ENCODE measurements at places on chromosomes 2 and 18.

GRCh38 chr18:70295192-70296188 is 6.6 kb downstream of the SOCS6 start:
- no peak for DNase-seq

GRCh38 chr18:9419956-9420631 is 55.2 kb upstream of the RALBP1 start:
- no peak for DNase-seq

DNA sequence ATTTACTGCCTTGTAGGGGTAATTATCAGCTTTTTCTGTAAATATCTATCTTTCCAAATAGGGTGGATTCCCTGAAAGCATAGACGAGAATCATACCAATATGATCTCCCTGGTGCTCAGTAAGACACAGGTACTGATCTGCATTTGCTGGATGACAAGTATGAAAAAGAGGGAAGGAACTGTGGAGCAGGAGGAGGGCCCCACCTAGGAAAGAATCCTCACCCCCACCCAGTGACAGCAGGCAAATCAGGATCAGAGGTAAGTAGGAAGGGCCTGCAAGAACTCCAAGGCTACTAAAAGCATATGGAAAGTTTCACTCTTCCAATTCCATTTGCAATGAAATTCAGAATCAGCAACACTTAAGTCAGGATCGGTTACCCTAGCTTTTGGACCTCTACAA is 42.3 kb downstream of the METTL8 start:
- DNase-seq = no peak

DNA sequence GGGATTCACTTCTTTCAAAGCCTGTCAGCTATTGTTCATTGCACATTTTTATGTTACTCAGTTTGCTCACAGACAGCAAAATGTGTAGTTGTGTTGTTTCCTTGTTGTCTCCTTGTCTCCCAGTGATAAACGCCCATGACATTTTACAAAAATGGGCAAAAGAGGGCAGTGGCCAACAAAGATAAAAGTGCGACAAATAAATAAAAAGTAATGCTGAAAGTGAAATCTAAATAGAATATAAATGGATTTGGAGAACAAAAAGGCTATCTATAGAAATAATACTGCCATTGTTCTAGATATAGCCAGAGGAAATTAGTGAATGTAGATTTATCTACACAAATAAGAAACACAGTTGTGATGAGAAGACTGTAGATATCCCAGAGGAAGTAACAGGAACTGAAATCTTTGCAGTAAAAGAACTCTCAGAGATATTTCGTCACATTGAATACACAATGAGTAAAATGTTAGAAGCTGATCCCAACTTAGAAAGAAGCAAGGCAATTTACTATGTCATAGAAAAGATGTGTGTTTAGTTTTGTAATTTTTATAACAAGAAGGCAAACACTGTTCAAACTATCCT is 1186.2 kb upstream of the FAM98A start:
- no peak for DNase-seq

- DNase-seq = no peak
Measured at GRCh38 chr2:207473931-207474235, 55.9 kb upstream of the CREB1 start.

- DNase-seq = no peak
Measured at GRCh38 chr2:59339121-59339836, 1098.2 kb upstream of the FANCL start.

DNA sequence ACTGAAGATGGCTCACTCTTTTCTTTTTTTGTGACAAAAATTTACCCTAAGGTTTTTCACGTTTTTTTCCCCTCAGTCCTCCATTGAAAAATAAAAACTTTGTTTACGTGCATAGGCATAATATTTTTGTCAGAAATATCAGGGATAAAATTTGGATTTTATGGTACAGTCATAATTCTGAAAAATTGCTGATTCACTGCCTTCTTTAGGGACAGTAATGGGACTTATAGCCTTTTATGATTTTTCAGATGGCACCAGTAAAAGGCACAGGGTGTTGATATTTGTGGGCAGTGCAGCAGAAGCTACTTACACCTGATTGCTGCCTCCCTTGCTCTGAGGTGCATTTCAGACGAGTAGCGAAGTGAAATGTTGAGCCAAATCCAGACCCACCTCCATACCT is 139.4 kb upstream of the CDCA7 start:
- DNase-seq = no peak

DNA sequence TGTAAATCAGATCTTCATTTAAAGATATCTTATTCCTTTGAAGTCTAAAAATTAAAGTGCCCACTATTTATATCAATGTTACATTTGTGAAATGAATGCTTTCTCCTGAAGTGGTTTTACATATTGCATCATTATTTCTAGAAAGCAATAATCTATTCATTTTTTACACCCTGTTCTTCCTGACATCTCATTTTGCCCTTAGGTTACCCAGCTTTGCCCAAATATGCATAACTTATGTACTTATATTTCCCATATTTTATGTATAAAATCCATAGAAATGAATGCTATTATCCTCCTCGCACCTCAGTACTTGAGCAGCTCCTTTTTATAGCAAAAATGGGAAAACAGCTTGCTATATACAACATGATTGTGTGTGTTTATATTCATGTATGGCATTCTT is 396.5 kb upstream of the DSEL start:
- no peak for DNase-seq

DNA sequence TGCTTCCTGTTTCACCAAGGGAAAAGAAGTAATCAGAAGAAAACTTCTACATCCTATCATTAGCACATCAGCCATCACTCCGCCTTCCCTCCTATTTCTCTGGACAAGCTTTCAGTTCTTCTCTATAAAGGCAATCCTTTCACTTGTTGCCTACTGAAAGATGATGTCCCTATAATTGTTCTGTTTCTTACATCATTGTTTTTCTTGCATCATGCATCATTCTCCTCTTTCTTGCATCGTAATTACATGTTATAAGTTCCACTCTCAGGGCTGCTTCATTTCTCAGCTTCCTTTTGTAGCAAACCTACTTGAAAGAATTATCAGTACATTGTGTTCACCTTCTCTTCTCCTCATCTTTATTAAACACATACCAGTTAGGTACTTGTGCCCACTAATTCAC is 7.2 kb downstream of the SLC30A6 start:
- no peak for DNase-seq

- no peak for DNase-seq
Measured at GRCh38 chr2:74149247-74149525, 1.5 kb upstream of the BOLA3 start.

GRCh38 chr2:31070339-31071125 is 67.7 kb downstream of the GALNT14 start:
- DNase-seq = no peak

GRCh38 chr2:158381205-158381604 is 75.3 kb downstream of the CCDC148 start:
- DNase-seq = no peak

DNA sequence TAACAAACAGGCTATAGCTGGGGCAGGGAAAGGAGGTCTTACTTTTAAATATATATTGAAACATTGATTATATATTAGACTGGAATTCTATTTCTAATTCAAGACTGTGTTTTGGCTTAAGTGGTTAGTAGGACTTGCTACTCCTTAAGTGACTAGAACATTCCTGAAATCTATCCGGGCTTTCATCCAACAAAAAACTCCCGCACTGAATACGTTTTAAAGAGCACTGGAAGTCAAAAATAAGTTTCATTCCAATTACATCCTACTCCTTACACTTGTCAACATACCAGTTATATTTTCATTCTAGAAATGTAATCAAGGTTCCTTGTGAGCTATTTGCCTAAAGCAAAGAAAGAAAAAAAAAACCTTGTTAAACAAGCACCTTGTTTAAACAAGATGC is 204.6 kb downstream of the SP3 start:
- no peak for DNase-seq

GRCh38 chr18:66873899-66874298 is 270.0 kb upstream of the CDH19 start:
- no peak for DNase-seq

- no peak for DNase-seq
Measured at GRCh38 chr2:1137913-1138391, 187.3 kb downstream of the SNTG2 start.

DNA sequence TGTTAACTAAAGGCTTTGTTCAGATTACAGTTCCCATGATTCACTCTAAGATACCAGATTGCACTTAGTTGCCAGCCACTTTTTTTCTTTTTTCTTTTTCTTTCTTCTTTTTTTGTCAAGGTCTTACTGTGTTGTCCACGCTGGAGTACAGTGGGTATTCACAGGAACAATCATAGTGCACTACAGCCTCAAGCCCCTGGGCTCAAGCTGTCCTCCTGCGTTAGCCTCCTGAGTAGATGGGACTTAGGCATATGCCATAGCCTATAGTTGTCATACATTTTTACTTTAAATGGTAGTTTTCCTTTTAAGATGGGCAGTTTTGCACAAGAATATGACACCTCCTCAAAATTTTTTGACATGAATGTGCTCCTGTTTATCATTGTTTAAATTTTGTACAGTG is 2.1 kb downstream of the UGP2 start:
- no peak for DNase-seq

GRCh38 chr2:33443274-33443829 is 33.1 kb upstream of the RASGRP3 start:
- no peak for DNase-seq

DNA sequence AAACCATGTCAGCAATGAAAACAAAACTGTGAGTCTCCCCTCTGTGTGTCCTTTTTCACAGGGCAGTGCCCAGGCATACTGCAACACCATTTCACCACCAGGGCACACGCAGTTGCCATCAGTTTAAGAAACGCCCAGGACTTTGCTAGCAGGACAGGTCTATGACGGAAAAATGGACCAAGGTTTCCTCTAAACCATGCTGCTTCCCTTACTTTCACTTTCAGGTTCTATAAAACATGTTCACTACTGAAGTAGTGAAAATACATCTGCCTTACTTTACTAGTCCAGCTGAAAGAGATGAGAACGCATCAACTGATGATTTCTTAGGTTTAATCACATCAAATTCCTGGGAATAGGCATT is 110.5 kb downstream of the TCF4 start:
- no peak for DNase-seq

- DNase-seq = no peak
Measured at GRCh38 chr2:200405599-200406298, 99.3 kb downstream of the SPATS2L start.

DNA sequence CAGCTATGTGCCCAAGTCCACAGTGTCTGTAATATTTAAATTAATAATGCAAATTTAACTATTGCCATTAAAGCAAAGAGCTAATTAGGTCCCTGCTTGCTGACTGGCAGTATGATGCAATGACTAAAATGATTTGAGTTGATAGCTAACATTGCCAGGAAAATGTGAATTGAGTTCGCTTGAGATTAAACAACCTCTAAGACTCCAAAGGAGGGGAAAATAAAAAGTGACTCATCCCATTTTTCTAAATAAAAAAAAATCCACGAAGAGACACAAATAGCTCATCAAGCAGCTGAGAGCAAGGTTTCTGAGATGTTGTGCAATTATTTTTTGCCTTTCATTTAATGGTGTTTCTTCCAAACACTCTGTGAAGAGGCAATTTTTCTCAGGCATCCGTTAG is 413.0 kb downstream of the MTX2 start:
- DNase-seq = no peak
